GM20000 (cell line): ENCODE measurements at places on chromosomes 6 and 20.

DNA sequence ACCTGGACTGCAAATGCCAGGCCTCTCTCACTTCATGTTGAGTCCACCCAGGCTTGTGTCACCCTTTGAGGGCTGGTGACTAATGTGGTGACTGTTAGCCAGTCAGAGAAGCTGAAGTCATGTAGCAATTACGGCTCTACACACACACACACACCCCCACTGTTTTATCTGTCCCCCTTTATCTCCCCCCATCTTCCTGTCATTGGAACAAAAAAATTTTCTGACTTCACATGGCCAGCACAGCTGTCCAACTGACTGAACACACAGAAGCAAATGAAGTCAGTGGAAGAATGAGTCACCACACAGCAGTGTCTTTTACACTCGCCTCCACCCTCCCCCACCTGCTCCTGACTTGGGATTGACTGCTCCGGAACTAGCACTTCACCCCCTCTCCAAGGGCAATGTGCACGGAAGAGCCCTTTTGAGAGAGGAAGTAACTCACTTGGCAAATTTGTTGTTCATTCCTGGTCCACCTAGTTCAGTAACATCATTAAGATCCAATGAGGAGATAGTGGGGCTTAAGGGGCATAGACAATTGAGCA lies 198.0 kb downstream of the RNF144B start:
- DNase-seq: no peak

DNA sequence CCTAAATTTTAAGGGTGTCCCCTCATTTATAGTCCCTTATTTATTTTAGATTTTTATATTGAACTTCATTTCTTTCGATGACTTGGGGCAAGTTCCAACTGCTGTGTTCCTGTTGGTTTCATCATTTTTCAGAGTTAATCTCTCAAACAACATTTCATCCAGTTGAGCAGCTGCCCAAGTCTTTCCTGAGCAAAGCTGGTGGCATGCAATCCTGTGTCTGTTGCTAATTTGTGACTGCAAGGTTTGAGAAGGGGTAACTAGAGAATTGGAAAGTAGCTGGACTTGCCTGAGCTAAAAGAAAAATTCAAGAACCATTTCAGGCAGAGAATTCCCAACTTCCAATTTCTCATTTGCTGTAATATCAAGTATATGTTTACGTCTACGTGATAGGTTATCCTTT lies 881.5 kb upstream of the SLC35B3 start:
- no peak for DNase-seq

- no peak for DNase-seq
Observed at GRCh38 chr6:6704103-6705060, 115.9 kb downstream of the LY86 start.

- DNase-seq: no peak
Observed at GRCh38 chr6:12800120-12800519, 83.6 kb downstream of the PHACTR1 start.

- DNase-seq: no peak
Observed at GRCh38 chr20:37309936-37310590, 20.6 kb downstream of the MANBAL start.

DNA sequence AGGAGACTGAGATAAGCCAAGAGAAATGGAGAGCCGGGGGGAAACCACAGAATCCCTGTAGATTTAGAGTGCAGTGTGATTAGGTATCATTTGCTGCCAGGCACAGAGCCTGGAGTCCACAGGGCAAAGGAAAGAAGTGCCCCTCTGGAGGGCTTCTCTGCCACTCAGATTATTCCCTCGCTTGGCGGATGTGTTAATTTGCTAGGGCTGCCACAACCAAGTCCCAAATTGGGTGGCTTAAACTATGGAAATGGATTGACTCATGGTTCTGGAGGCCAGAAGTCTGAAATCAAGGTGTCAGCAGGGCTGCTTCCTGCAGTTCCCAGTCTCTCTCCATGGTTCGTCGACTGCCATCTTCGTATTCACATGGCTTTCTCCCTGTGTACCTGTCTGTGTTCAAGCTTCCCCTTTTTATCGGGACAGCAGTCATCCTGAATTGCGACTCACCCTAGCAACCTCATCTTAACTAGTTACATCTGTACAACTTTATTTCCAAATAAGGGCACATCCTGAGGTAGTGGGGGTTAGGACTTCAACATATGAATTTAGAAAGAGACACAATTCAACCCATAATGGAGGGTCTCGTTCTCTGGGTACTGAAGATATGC lies 122.2 kb downstream of the ANKRD60 start:
- no peak for DNase-seq

DNA sequence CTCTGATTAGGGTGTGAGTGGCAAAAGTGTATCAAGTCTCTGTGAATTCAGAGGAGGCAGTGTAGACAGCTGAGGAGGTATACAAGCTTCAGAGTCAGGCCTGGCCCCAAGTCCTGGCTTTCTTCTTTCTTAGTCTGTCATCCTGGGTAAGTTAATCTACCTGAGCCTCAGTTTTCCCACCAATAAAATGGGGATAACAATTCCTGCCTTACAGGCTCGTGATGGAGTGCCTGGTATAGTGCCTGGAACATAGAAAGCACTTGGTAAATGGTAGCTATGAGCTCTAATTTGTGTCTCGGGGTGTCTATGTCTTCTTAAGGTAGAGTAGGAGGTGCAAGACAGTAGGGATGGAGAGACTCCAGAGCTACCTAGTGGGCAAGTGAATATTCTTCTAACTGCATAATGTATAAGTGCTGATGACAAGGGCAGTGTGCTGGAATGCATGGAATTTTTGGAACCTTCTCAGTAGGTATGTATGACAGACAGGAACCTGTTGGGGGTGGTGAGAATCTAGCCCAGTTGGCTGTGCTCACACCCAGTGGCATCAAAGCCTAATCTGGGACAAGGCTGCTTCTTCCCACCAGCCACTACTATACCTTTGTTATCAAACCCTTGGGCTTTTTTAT lies 4.0 kb upstream of the SCUBE3 start:
- no peak for DNase-seq

- DNase-seq: no peak
Observed at GRCh38 chr6:30344191-30344867, 627 bp upstream of the RPP21 start.

- no peak for DNase-seq
Observed at GRCh38 chr20:1860446-1860845, 34.8 kb upstream of the SIRPA start.

GRCh38 chr20:25864326-25864962 lies 167.8 kb upstream of the ZNF337 start:
- no peak for DNase-seq

DNA sequence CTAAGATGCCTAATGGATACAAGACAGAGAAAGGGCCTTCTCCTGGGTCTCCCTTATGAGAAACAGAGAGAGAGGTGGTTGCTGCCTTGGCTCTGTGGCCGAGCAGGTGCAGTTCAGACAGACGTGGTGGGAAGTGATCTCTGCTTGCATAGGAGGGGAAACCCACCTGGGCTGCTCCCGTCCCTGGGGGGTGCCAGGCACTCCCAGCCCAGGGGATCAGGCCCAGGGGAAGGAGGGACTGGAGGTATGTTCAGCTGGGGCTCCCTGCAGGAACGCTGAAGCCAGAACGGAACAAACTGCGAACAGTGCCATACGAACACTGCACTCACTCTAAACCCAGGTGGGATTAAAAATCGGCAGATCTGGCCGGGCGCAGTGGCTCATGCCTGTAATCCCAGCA lies 35.7 kb upstream of the OVOL2 start:
- DNase-seq: no peak
